ENCODE measurements at places on chromosomes 16 and 17.

DNA sequence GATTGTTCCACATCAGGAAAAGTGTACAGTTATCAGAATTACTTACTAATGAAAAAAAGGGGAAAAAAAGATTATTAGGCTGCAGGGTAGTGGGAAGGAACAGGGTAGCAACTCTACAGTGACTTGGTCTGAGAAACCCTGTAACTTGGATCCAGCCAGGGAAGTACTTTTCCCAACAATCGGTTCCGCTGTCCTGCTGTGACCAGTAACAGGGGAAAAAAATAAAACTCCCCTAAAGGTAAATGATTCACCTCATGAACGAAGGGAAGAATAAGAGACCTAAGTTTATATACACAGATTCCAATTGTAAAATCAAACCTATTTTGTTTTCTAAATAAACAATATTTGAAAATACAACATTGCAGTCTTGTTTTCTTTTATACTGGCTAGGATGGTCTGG is 189.9 kb downstream of the WWOX start:
- no peak for DNase-seq

DNA sequence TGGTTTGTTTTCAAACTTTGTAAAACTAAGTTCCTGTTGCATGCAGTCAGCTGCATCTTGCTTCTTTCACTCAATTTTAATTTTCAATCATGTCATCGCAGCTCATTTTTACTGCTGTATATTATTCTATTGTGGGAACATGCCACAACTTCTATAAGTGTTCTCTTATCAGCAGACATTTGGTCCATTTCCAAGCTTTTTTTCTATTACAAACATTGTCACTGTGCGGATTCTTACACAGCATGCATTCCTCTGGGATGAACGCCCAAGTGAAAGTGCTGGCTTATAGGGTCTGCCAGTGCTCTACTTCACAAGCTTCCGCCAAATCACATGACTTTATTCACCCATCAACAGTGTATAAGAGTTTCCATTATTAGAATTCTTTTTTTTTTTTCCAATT is 22.7 kb downstream of the GINS3 start:
- no peak for DNase-seq

GRCh38 chr17:82315703-82316358 is 1.6 kb downstream of the CD7 start:
- DNase-seq: peak; percentile 61

DNA sequence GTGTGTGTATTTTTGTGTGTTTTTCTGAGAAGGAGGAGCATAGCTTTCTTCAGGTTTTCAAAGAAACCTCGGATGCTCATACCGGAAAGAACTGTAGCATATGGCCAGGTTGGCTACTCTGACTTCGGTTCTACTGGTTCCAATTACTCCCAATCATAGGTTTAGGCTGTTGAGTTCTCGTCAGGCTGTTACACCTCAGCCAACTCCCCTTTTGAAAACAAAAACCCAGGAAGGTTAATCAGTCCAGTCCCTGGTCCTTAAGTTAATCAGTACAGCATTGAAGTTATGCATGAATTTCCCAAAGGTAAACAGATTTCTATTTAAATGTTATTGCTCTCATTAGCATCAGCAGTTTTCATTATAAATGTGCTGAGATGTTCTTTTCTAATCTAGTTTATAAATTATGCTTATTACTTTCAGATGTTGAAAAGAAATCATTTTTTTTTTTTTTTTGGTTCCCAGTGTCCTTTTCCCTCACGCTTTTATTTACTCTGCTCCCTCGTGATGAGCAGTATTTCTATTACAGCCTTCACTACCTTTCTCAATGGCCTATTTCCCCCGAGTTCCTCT is 111.0 kb downstream of the NPIPB5 start:
- DNase-seq: no peak

GRCh38 chr16:55597928-55598327 is 31.4 kb downstream of the CAPNS2 start:
- no peak for DNase-seq

DNA sequence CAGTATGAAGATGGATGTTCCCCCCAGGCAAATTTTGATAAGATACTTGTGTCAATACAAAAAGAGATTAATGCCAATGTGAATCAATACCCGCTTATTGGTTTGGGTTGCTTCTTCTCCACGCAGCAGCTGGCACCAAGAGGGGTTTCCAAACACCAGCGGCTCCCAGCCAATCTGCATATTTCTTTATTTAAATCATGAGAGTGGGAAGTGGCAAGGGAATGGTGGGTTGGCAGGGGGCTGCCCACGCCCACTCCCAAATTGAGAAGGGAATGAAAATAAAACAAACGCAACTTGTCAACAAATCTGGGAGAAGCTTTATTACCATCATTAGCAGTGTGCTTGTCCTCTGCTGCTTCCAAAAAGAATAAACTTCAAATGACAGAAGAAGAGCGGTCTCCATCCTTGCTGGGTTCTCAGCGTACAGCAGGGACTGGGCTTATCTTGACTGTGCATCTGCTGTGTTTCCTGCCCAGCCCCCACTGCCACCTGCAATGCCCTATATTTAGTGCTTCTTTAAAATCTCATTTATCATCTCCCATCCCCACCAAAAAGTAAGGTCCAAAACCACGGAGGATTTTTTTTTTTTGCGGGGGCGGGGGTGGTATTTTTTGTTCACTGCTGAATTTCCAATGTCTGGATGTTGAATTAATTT is 34.9 kb upstream of the C16orf78 start:
- no peak for DNase-seq

All from activated CD4-positive, alpha-beta T cell treated with anti-CD3 and anti-CD28 coated beads for 48 hours (primary cell).